CD4-positive, alpha-beta T cell (primary cell): ENCODE measurements at places on chromosomes 2 and 18. TPM values are rescaled to one million over a fixed set of nuclear protein-coding genes. Genes with fewer than 3 reads are reported as not detected.

DNA sequence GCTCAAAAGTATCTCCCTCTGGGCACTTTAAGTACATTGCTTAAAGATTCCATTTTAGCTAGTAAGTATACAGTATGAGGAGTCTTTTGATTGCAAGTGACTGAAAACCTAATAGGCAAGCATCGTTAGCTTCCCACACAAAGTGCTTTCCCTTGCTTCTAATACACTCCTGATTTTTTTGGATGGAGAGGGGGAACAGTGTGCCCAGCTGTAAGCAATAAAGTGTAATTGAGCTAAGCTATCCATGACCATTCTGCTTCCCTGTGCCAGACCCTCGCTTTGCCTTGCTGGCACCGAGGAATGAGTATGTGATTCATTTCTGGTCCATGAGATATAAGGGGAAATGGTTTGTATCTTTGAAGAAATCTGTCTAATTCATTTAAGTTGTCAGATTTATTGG lies 3.8 kb upstream of the ZNF24 start:
- no peak for DNase-seq

- DNase-seq = no peak
These were observed 19.0 kb downstream of the MTERF4 start for GRCh38 chr2:241083091-241083415.

GRCh38 chr2:130841741-130842365 lies 5.1 kb downstream of the ARHGEF4 start:
- no peak for DNase-seq

- no peak for DNase-seq
These were observed 173.9 kb downstream of the SUCLG1 start for GRCh38 chr2:84285056-84285747.

GRCh38 chr2:113211226-113212105 lies 37.7 kb downstream of the PSD4 start:
- no peak for DNase-seq

The TXNL4A gene
- total RNA-seq = 55.0 TPM

- DNase-seq = no peak
These were observed 62.6 kb upstream of the PAX8 start for GRCh38 chr2:113341191-113341869.

The TRIB2 gene
- total RNA-seq = 102 TPM

GRCh38 chr2:67321588-67321903 lies 75.6 kb upstream of the ETAA1 start:
- DNase-seq = no peak

DNA sequence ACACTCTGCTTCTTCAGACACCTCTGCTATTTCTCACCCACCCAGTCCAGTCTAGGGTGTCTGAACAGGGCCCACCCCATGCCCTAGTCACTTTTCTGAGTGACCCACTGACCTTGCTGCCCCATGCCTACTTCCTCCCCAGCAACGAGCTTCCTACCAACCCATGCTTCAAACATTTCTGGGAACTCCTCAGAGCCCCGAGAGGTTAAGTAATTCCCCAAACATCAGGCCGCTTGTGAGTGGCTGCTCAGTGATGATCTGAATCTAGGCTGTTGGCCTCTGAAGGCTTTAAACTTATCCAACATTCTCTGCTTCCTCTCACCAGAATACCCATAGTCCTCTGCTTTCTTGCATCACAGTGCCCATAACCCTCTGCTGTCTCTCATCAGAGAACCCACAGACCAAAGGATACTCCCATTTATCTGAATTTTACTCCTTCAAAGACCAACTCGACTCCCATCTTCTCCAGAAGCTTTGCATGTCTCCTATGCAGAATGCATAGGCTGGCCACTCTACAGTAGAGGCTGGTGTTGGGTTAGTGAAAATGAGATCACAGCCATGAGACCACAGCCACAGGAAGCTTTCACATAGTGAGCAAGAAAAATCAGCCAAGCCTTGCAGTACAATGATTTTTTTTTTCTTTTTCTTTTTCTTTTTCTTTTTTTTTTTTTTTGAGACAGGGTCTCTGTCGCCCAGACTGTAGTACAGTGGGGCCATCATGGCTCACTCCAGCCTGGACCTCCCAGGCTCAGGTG lies 309.5 kb upstream of the LYPD1 start:
- DNase-seq = no peak

DNA sequence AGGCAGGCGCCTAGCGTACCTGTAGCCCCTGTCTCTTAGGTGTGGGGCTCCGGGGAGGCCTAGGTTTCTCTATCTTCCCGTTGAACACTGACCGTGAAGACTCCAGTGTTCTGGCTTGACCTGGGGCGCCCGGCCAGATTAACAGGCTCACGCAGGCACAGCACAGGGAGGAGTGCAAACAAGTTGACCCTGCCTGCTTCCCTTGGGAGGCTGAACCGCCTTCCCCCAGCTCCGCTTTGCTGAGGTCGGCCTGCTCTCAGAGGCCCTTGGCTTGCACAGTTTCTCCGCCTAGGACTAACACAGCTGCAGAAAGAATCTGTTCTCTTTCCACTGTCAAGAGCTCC lies 567 bp downstream of the PCYOX1 start:
- no peak for DNase-seq

DNA sequence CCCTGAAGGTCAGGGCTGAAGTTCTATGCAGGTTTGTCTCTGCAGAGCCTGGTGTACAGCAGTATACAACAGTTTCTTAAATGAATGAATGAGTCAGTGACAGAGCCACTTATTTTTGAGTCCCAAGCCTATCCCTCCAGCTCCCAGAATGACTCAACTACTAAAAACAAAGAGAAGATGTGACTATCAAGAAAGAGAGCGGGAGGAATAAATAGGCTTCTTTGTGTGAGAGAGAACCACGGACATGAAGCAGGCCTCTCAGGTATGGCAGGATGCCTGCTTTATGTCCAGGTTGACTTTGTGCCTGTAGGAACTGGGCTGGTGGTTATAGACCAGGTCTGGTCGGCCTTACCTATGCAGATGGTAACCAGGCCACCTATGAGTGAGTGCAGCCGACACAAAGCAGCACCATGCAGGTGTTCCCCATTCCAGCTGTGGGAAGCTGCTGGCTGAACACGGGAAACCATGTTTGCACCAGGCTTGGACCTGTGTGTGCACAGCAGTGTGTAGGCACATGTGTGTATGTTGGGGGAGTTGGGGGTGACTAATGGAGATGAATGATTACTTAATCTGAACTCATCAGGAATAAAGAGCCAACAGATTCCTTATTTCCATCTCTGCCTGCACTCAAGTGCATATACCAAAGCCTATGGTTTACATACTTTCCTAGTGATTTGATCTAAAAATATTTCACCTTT lies 171.0 kb downstream of the OSR1 start:
- no peak for DNase-seq

DNA sequence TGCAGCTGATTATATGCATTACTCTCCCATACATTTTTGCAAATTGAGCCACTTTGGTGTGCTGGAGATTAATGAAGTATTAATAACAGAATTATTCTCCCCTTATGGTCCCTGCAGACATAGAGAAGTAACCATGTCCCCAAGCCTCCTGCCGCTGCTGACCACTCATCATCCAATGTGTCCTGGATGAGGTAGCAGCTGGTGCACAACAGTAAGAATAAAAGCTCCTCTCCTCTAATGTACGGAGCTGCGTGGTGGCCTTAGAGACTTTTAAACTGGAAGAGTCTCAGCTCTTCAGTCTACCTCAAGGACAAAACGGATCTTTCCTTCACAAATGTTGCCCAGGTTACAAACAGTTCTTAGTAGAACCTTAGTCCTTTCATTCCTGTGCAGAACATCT lies 37.7 kb downstream of the TPO start:
- DNase-seq = no peak

The TANC1 gene
- 0.47 TPM for total RNA-seq

The IGFBP2 gene
- total RNA-seq = not detected

DNA sequence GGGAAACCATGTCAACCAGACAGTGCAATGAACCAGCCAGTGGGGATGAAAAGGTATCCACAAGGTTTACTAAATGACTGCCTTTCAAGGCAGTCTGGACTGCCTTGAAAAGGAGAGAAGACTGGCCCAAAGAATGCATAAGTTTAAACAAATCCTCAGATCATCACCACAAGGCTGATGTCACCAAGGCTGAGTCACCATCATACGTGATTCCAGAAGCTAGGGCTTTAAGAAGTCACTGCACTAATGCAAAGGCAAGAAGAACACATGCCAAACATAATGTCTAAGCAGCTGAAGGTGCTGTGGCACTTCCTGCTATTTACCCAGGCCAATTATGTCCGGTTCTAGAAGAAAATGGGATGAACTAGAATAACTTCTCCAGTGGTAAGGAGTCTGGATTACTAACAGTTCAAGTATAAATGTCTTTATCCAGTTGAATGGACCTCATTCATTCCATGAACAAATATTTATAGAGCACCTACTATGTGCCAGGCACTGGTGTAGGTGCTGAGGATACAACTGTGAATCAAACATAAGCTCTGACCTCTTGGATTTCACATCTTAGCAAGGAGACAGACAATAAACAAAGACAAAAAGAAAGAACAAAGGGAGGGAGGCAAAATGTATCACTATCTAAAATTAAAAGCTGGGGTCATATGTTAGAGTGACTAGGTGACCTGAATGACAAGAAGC lies 37.6 kb upstream of the ONECUT2 start:
- DNase-seq = no peak

- no peak for DNase-seq
These were observed 319 bp downstream of the ZSCAN30 start for GRCh38 chr18:35289727-35290093.

The STON1 gene
- total RNA-seq = 1.3 TPM

- DNase-seq = no peak
These were observed 1.5 kb upstream of the UGP2 start for GRCh38 chr2:63840081-63840784.

The CGREF1 gene
- total RNA-seq = not detected

DNA sequence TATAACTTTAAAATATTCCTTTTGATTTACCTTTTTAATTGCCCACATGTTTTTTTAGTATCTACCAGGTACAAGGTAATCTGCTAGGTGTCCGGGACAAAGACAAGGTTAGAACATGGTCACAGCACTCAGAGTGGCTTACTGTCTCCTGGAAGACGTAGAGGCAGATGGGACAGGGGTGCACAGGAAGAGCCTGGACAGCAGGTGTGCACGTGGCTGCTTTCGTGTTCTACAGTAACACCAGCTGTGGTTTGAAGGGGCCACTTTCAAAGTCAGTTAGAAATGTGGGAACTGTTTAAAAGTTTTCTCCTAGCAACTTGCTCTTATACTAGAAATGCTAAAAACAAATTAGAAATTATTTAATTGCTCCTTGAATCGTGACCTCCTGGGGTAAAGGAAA lies 102.9 kb upstream of the ALPP start:
- DNase-seq = no peak

GRCh38 chr2:177342736-177343135 lies 49.8 kb upstream of the AGPS start:
- DNase-seq = no peak

DNA sequence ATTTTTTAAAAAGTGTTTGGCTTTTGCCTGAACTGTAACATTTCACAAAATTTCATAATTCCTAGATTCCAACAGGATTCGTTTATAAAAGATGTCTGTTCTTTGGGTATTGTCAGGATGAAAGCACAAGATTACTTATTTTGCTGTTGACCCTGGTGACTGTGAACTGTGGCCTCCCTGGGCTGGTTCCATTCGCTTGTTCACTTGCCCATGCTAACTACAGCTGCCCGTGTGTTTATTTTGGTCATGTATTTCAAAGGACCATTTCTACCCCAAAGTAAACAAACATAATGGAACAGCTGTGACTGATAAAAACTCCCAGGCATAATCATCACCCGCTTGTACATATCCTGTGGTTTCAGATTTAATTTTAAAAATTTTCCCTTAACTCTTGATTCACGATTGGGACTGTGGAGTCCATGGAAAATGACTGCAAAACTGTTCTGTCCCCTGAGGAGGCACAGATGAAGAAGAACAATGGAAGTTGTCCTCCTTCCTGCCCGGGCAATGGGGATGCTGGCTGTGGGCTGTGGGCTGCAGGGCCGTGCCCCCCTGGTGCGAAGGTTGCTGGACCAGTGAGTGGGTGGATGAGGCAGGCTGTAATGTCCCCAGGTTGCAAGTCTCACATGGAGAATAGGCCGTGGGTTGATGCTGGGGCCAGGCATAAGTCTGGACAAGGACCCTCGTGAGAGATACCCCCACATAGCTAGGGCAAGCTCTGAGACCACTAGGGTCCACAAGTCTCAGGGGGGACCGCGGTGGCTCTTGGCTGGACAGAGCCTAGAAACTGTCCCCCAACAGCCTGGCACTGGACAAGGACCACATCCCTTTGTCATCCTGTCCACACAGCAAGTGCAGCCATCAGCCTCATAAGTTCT lies 28.9 kb upstream of the HDAC4 start:
- DNase-seq = no peak
